ENCODE measurements at places on chromosomes 7 and 10.

DNA sequence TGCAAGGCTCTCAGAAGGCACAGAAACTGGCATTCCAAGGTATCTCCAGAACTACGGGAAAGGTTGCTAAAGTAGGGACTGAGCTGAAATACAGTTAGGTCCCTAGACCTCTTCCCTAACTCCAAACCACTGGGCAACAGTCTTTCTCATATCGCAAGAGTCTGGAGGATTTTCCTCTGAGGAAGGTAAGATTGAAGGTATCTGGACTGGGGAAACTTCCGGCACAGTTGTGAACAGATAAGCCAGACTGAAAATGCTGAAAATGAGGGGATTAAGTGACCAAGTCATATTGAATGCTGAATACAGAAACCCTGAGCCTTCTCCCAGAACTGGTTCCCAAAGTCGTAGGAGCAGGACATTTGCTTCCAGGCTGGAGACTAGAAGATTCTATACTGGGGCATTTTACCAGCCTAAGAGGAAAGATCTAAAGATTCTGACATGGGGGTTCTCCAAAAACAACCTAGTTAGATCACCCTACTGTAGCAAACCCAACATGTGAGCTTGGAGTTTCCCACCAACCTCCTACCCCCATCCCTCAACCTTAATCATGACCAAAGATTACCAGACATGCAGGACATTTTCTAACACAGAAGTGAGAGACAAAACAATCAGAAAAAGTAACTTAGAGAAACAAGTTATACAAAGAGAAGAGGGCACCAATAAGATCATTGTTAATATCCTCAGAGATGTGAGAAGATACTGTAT lies 2.8 kb upstream of the PRRT4 start:
- no peak for DNase-seq

GRCh38 chr10:74174521-74174920 lies 23.5 kb downstream of the ADK start:
- no peak for DNase-seq

- DNase-seq = peak; percentile 50
Observed at GRCh38 chr7:105678811-105679495, 97.7 kb upstream of the EFCAB10 start.

GRCh38 chr7:120981888-120982615 lies 6.5 kb upstream of the CPED1 start:
- peak; percentile 76 for DNase-seq

DNA sequence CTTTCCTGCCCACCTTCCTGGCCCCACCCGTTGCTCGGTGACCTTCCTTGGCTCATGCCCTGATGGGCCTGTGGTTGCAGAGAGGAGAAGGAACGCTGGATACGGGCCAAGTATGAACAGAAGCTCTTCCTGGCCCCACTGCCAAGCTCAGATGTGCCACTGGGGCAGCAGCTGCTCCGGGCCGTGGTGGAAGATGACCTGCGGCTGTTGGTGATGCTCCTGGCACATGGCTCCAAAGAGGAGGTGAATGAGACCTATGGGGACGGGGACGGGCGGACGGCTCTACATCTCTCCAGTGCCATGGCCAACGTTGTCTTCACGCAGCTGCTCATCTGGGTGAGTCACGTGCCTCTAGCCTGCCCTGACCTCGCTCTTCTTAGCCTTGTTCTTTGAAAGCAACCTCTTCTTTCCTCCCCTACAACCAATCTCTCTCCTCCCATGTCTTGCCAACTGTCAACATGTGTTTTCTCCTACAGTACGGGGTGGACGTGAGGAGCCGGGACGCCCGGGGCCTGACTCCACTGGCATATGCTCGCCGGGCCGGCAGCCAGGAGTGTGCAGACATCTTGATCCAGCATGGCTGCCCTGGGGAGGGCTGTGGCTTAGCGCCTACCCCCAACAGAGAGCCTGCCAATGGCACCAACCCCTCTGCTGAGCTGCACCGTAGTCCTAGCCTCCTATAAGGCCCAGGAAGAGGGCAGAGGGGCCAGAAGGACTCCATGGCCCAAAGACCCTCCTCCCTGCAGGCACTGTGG lies 24.1 kb downstream of the GBX1 start:
- no peak for DNase-seq

- DNase-seq = peak; percentile 51
Observed at GRCh38 chr7:42237811-42238541, 967 bp upstream of the GLI3 start.

DNA sequence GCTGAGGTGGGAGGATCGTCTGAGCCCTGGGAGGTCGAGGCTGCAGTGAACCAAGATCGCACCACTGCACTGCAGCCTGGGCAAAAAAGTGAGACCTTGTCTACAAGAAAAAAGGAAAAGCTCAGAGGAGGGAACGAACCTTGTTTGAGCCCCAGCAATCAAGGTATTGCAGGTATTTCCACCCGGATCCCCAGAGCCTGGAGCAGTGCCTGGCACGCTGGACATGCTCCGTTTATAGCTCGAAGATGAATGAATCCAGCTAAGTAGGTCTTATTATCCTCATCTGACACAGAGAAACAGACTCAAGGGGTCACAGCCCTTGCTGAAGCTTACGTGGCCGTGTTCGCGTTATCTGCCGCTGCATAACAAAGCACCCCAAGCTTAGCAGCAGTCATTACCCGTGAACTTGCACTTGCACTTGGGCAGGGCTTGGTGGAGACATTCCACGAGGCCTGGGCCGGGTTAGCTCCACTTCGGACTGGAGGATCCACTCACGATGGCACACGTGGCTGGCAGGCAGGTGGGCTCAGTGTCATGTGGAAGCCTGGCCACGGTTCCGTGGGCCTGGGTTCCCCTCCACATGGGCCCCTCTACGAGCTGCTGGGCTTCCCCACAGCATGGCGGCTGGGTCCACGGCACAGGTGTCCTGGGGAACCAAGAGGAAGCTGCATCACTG lies 3.2 kb upstream of the COX19 start:
- no peak for DNase-seq

- peak; percentile 56 for DNase-seq
Observed at GRCh38 chr10:76036111-76036940, 604.9 kb downstream of the LRMDA start.

DNA sequence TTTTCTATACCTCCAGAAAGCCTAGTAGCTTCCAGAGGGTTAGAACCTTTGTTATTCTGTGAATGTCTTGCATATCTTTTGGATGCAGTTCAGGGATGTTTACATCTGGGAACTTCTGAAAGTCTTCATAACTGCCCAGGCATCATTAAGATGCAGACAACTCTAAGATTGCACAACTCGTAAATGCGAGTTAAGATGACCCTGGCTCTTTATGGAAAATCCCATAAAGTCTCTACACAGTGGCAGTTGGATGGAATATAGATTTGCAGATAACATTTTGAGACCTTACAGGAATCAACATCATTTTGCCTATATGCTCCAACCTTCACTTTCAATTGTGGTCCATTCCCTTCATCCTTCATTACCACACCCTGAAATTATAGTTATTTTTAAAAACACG lies 151.7 kb downstream of the CREB5 start:
- no peak for DNase-seq

- no peak for DNase-seq
Observed at GRCh38 chr10:44400541-44400940, 15.6 kb upstream of the CXCL12 start.

GRCh38 chr7:2312267-2312929 lies 1.8 kb downstream of the SNX8 start:
- DNase-seq = no peak

- DNase-seq = peak; percentile 80
Observed at GRCh38 chr7:70647801-70648498, 484.0 kb upstream of the GALNT17 start.

GRCh38 chr10:1558906-1559305 lies 178.4 kb downstream of the ADARB2 start:
- no peak for DNase-seq

GRCh38 chr10:84478151-84478550 lies 149.8 kb downstream of the CCSER2 start:
- DNase-seq = peak; percentile 33

GRCh38 chr7:106590209-106590816 lies 70.6 kb downstream of the CCDC71L start:
- no peak for DNase-seq

DNA sequence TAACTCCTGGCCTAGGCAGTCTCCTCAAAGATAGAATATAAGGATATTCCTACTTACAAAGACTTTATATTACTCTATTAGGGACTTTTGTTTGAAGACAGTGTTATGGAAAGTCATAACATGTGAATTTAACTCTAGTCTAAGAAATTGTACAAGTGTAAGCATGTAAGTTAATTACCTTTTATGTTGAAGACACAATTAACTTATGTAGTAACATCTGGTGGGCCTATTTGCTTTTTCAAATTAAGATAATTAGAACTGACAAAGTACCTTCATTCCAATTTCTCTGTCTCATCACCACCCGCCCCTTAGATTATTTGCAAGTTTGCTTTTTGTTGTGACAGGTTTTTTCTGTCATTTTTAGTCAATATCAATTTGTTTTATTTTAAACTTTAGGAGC lies 126.0 kb upstream of the THSD7A start:
- DNase-seq = no peak
